ENCODE measurements at places on chromosomes 6 and 20.

GRCh38 chr6:22632581-22633145, 63.3 kb downstream of the HDGFL1 start:
- no peak for DNase-seq

GRCh38 chr6:76774781-76775384, 688.4 kb downstream of the HTR1B start:
- DNase-seq = no peak

DNA sequence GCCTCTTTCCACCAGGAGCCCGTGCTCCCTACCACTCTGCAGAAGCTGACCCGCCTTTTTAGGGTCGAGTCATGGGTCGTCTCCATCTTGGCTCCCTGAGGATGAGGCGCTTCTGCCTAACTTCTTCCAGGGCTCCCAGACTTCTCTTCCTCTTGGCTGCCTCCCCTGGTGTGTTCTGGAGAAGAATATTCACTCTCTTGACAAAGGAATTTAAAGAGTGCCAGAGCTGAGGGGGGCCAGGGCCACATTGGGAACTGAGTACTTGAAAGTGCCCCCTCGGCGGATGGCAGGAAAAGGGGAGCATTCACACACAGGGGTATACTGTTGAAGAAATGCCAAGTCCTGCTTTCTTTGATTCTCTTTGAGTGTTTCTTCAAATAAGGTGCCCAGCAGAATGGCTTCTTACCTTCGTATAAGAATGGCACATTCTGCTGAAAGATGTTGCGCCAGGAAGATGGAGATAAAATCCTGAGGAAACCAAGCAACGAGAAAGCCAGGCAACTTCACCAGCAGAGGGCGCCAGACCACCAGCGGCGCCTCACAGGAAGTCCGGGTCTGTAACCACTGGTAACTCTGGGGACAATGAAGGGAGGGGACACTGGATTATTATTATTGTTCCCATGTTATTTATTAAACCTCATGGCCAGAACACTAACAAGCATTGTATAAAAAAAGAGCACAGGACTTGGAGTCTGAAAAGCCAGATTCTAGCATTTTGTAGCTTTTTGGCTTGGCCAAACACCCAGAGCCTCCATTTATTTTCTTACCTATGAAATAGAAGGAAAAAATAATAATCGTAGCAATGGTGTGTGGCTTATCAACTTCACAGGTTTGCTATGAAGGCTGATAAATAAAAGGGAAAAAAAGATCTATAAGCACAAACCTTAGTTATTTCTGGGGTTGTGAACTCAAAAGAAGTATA, 176.7 kb downstream of the HACE1 start:
- no peak for DNase-seq

GRCh38 chr6:157959451-157960227, 22.0 kb upstream of the SYNJ2 start:
- DNase-seq = no peak
